Endodermal cell (in vitro differentiated cells): ENCODE measurements at places on chromosomes 13 and 19. TPM values are rescaled to one million over a fixed set of nuclear protein-coding genes. Genes with fewer than 3 reads are reported as not detected.
A peak's percentile ranks its signal among the peaks of the same experiment; 100 is the strongest.

- H3K4me1 ChIP-seq: no peaks in the 10 kb centered on the region
- H3K36me3 ChIP-seq: no peaks in the 10 kb centered on the region
- peak; percentile 76 for DNase-seq
These were observed 91.4 kb upstream of the CACNA1A start for GRCh38 chr19:13597640-13598039.

DNA sequence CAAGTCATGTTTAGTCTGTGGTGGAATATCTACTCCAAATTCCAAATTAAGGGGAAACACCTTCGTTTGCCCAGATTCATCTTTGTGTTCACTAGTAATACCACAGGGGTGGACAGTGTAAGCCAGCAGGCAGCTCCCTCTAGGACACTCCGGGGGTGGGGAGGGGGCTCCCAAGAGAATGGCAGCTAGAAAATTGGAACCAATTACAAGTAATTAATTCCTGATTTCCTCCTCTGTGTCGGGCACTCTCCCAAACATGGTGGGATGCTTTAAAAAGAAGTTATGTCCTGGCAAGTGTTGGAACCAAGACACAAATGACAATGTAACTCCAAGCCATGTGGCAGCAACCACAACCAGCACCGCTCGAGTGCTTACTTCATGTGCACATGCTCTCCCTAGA, 5.9 kb downstream of the COL4A1 start:
- H3K27me3 ChIP-seq: no peaks in the 10 kb centered on the region
- H3K4me1 ChIP-seq: peaks cover 40% of the 10 kb centered on the region
- DNase-seq: no peak
- peak overlapping the region; percentile 92 for H3K4me3 ChIP-seq
- H3K36me3 ChIP-seq: peaks cover 56% of the 10 kb centered on the region

Gene KLHL1
- 0.05 TPM in 1 of 2 replicates, not detected in the other for total RNA-seq

Gene ITGBL1
- not detected in 3 replicates for total RNA-seq

Gene BLVRB
- total RNA-seq: 41.0 to 60.3 TPM (median 44.7 TPM) in 3 replicates

Gene CDX2
- not detected in 2 replicates for total RNA-seq

GRCh38 chr19:58474291-58474996, 1.7 kb upstream of the ZNF446 start:
- H3K36me3 ChIP-seq: peaks cover 21% of the 10 kb centered on the region
- H3K4me3 ChIP-seq: peak overlapping the region; percentile 91
- no peaks in the 10 kb centered on the region for H3K27me3 ChIP-seq

DNA sequence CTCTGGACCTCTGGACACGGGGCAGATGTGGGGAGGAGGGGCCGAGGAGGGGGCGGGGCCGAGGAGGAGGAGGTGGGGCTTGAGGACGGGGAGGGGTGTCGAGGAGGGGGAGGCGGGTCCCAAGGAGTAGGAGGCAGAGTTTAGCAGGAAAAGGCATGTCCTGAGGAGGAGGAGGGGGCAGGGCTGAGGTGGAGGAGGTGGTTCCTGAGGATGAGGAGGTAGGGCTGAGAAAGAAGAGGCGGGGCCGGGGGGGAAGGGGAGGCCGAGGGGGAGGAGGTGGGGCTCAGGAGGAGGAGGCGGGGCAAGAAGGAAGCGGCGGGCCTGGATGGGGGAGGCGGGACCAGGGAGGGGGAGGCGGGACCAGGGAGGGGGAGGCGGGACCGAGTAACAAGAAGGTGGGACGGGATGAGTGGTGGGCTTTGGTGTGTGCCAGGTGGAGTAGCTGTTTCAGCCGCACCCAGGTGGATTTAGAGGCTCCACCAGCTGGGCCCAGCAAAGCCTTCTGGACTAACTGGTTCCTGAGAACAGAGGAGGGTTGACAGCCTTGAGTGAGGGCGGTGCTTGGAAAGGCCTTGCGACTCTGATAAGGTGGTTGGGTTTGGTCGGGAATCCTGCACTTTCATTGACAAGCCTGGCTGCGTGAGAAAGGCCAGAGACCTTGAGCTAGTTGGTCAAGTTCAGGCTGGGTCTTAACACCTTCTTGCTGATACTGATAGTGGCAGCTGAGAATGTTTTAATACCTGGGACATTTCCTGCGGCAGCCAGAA, 7.7 kb downstream of the TECR start:
- no peaks in the 10 kb centered on the region for H3K27me3 ChIP-seq
- H3K4me3 ChIP-seq: peak overlapping the region; percentile 60
- H3K4me1 ChIP-seq: no peaks in the 10 kb centered on the region
- H3K36me3 ChIP-seq: no peaks in the 10 kb centered on the region
- peak; percentile 98 for DNase-seq

- H3K27me3 ChIP-seq: no peaks in the 10 kb centered on the region
- H3K4me1 ChIP-seq: no peaks in the 10 kb centered on the region
- peak; percentile 86 for DNase-seq
These were observed 7.2 kb downstream of the ZNF296 start for GRCh38 chr19:45069056-45069455.

Gene SELENOV
- 7.1 and 8.7 TPM in 2 replicates for total RNA-seq

DNA sequence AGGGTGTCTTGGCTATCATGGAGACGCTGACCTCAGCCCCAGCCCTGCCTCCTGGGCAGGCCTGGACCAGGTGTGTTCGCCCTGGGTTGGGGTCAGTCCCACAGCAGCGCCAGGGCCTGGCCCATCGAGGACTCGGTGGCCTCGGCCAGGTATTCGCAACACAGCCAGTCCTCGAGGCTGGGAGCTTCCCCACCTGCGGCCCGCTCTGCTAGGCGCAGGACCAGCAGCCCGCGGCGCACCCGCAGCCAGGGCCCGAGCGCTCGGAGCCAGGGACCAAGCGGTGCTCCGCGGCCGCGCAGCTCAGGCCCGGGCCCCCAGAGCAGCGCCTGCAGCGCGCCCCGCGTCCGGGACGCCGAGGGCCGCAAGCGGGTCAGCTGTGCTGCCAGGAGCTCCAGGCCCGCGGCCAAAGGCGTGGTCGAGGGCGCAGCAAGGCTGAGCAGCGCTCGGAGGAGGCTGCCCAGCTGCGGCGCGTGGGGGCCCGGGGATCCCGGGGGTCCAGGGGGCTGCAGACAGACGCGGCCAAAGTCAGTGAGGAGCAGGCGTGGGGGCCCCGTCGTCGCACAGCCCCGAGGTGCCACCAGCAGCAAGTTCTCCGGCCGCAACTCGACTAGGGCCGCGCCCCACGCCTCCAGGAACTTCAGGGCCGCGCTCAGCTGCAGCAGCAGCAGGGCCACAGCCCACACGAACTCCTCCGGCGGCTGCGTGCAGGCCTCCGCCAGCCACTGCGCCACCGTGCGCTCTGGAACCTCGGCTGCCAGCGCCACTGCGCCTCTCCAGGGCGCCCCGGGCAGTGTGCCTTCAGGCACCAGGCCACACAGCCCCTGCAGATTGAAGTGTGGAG, 6.2 kb downstream of the PEAK3 start:
- no peak overlapping the region for H3K4me3 ChIP-seq
- peaks cover 22% of the 10 kb centered on the region for H3K36me3 ChIP-seq
- no peak for DNase-seq
- peaks cover 7% of the 10 kb centered on the region for H3K4me1 ChIP-seq

DNA sequence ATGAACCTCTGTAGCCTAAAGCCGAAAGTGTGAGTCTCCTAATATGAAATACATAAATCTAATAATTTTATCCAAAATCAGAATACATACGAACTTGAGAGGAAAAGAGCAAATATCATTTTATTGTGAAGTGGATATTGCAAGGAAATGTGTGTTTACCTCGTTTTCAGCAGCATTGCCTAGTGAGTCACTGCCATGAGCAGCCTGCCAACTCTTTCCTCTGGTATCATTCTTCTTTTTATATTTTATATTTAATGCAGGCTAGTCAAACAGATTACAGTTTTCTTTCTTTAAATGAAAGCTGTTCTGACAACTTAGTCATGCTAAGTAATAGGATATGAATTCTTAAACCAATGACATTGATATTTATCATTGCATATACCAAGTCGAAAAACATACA, 44.2 kb downstream of the EDNRB start:
- no peak overlapping the region for H3K27ac ChIP-seq
- H3K4me1 ChIP-seq: no peaks in the 10 kb centered on the region
- H3K27me3 ChIP-seq: peaks cover 22% of the 10 kb centered on the region
- DNase-seq: no peak

DNA sequence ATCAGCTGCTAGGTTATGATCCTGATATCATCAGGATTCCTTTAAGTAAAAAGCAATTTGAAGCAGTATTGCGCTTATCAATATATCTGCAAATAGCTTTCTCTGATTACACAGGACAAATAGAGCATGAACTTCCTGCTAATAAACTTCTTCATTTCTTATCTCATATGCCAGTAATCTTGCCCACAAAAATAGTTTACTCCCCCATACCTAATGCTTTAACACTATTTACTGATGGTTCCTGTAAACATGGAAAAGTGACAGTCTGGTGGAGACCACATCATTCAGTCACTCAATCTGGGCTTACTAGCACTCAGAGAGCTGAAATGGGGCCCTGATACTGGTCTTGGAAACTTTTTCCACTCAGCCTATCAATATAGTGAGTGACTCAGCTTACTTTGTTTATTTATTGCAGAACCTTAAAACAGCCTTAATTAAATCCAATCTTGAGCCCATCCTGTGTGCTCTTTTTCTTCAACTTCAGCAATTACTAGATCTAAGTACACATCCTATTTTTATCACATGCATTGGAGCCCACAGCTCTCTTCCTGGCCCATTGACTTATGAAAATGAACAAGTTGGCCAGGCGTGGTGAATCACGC, 1464.3 kb downstream of the UQCRFS1 start:
- H3K36me3 ChIP-seq: no peaks in the 10 kb centered on the region
- no peak overlapping the region for H3K4me3 ChIP-seq
- H3K4me1 ChIP-seq: no peaks in the 10 kb centered on the region
- DNase-seq: peak; percentile 2

Gene SMIM7
- 81.5 to 91.4 TPM (median 90.5 TPM) in 3 replicates for total RNA-seq

- H3K27ac ChIP-seq: no peak overlapping the region
- H3K4me3 ChIP-seq: no peak overlapping the region
- H3K27me3 ChIP-seq: no peaks in the 10 kb centered on the region
- no peaks in the 10 kb centered on the region for H3K4me1 ChIP-seq
These were observed 86.7 kb downstream of the ZNF100 start for GRCh38 chr19:21680671-21681070.

Gene PALM
- 38.4 to 48.8 TPM (median 40.8 TPM) in 3 replicates for total RNA-seq

GRCh38 chr19:7224209-7224686, 70.0 kb downstream of the INSR start:
- H3K4me3 ChIP-seq: no peak overlapping the region
- no peak for DNase-seq
- H3K4me1 ChIP-seq: no peaks in the 10 kb centered on the region
- no peaks in the 10 kb centered on the region for H3K27me3 ChIP-seq
- H3K27ac ChIP-seq: no peak overlapping the region
- no peaks in the 10 kb centered on the region for H3K36me3 ChIP-seq

Gene HRC
- total RNA-seq: 0.57 and 0.79 TPM in 2 replicates

Gene KLK3
- not detected in 2 replicates for total RNA-seq

Gene ACP7
- 0.29 TPM in 1 of 2 replicates, not detected in the other for total RNA-seq

DNA sequence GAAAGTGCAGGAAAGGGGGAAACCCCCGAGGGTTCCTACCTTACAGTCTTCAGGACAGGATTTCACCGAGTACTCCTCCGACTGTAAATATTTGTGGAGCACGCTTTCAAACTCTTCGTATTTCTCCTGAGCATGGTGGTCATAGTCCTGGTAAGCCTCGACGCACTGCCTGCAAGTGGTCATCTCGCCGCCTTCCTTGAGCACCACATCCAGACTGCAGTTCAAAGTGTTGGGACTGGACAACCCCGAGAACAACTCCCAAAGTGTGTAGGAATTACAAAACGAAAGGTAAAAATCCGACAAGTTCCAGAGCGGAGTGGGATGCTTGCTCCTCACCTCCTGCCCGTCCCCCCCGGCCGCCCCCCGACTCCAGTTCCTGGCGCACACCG, 349.7 kb downstream of the LIG4 start:
- H3K4me1 ChIP-seq: peaks cover 4% of the 10 kb centered on the region
- DNase-seq: no peak
- peaks cover 40% of the 10 kb centered on the region for H3K27me3 ChIP-seq
- H3K4me3 ChIP-seq: peak overlapping the region; percentile 30
- no peaks in the 10 kb centered on the region for H3K36me3 ChIP-seq

Gene ZNF433
- total RNA-seq: 3.3 and 3.9 TPM in 2 replicates

DNA sequence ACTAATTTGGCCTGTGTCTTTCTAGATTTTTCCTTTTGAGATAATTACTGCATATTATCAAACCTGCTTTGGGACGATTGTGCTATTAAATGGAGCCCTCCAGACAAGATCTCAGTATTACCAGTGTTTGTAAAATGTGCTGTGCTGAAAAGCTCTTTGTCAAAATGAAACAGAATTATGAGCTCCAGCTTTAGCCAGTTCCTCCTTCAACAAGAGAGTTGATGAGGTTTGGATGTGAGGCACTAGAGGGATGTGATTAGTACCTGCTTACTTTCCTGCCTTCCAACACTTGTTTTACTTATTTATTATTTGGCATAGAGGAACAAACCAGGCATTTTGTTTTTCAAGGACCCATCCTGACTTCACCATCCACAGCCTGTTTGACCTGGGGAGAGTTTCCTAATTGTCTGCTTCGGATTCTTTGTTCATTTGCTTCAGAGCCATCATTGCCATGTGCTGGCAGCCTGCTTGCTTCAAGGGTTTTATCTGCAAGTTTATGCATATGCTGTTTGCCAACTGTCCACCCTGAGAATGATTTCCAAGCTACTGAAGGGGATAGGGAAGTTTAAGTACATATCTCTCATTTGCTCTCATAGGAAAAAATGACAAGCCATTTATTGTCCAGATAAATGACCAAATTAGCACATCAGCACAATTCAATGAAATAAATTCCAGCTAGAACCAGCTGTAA, 32.9 kb upstream of the CPB2 start:
- H3K4me1 ChIP-seq: no peaks in the 10 kb centered on the region
- H3K27ac ChIP-seq: no peak overlapping the region
- no peaks in the 10 kb centered on the region for H3K36me3 ChIP-seq
- H3K27me3 ChIP-seq: no peaks in the 10 kb centered on the region
- H3K4me3 ChIP-seq: no peak overlapping the region

Gene DNAAF3
- total RNA-seq: 4.8 to 9.5 TPM (median 8.7 TPM) in 3 replicates

- no peaks in the 10 kb centered on the region for H3K36me3 ChIP-seq
- H3K27ac ChIP-seq: no peak overlapping the region
- DNase-seq: no peak
- H3K4me3 ChIP-seq: peak overlapping the region; percentile 55
- H3K4me1 ChIP-seq: peaks cover 4% of the 10 kb centered on the region
These were observed 55.5 kb downstream of the CYSLTR2 start for GRCh38 chr13:48709213-48709612.

Gene TUBA3C
- total RNA-seq: not detected in 3 replicates

- no peaks in the 10 kb centered on the region for H3K36me3 ChIP-seq
- peak; percentile 76 for DNase-seq
- no peaks in the 10 kb centered on the region for H3K27me3 ChIP-seq
- no peak overlapping the region for H3K27ac ChIP-seq
- H3K4me3 ChIP-seq: no peak overlapping the region
These were observed 59.7 kb downstream of the SPATA13 start for GRCh38 chr13:24220086-24220703.

- H3K4me1 ChIP-seq: no peaks in the 10 kb centered on the region
- H3K27me3 ChIP-seq: no peaks in the 10 kb centered on the region
- H3K4me3 ChIP-seq: no peak overlapping the region
- no peak overlapping the region for H3K27ac ChIP-seq
- no peaks in the 10 kb centered on the region for H3K36me3 ChIP-seq
These were observed 99.0 kb upstream of the TSHZ3 start for GRCh38 chr19:31448221-31448657.

Gene ARL11
- total RNA-seq: 0.07 and 0.24 TPM in 2 replicates

GRCh38 chr13:52187029-52187423, 27.6 kb upstream of the NEK3 start:
- H3K36me3 ChIP-seq: peaks cover 37% of the 10 kb centered on the region
- no peak for DNase-seq
- no peaks in the 10 kb centered on the region for H3K4me1 ChIP-seq
- H3K4me3 ChIP-seq: no peak overlapping the region
- no peak overlapping the region for H3K27ac ChIP-seq
- no peaks in the 10 kb centered on the region for H3K27me3 ChIP-seq
